ENCODE measurements at places on chromosomes 16 and 17.

DNA sequence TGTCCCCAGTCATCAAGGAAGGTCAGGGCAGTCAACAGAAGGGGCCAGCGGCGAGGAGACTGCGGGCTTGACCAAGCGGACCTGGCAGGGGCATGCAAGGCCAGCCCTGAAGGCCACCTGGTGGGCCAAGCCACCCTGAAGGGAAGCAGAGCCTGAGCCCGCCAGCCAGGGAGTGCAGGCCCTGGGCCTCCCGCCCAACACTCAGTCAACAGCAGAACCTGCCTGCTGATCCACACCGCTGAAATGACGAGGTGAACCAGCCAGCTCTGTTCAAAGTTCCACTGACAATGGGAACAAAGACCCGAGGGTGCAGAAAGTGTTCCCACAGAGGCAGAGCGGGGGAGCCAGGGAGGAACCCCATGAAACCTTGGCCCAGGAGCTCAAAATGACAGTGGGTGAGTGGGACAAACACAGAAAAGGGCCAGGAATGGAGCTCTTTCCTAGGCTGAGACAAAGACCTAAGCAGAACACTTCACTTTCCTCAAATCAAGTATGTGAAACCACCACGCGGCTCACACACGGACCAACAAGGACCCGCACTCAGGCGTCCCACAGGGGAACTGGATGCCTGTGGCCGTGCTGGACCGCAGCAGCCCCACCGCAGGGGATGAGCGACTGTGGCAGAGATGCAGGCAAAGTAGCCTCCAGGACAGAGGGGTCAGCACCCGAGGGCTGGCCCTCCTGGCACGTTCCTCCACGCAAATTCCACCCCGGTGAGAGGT is 12.0 kb downstream of the AXIN1 start:
- no peak for DNase-seq

- no peak for DNase-seq
Observed at GRCh38 chr17:46148247-46148646, 45.0 kb downstream of the KANSL1 start.

GRCh38 chr17:1509290-1509881 is 7.0 kb downstream of the INPP5K start:
- DNase-seq, result no peak

- no peak for DNase-seq
Observed at GRCh38 chr17:7888184-7888920, at the start of gene CHD3. CHD3 (plus strand) TSS chr17:7888789; CDS start chr17:7889001, 212 bp downstream.

DNA sequence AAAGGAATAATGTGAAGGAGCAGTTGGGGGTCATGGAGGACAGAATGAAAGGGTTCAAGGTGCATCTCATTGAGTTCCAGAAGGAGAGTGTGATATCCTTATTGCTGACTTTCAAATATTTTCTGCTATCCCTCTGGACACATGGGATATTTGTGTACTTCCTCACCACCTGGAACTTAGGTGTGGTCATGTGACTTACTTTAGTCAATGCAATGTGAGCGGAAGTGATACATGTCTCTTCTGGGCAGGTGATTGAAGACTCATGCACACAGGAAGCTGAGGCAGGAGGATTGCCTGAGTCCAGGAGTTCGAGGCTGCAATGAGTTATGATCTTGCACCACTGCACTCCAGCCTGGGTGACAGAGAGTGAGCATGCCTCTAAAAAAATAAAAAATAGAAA is 36.7 kb upstream of the TANC2 start:
- DNase-seq, result no peak

GRCh38 chr16:86383488-86384262 is 126.7 kb upstream of the FOXF1 start:
- DNase-seq, result no peak

- DNase-seq, result no peak
Observed at GRCh38 chr17:69335058-69335457, 8.1 kb upstream of the ABCA5 start.

- no peak for DNase-seq
Observed at GRCh38 chr17:17566896-17567513, 24.5 kb downstream of the PEMT start.

GRCh38 chr16:18060351-18060750 is 276.2 kb downstream of the NPIPA8 start:
- DNase-seq, result no peak

DNA sequence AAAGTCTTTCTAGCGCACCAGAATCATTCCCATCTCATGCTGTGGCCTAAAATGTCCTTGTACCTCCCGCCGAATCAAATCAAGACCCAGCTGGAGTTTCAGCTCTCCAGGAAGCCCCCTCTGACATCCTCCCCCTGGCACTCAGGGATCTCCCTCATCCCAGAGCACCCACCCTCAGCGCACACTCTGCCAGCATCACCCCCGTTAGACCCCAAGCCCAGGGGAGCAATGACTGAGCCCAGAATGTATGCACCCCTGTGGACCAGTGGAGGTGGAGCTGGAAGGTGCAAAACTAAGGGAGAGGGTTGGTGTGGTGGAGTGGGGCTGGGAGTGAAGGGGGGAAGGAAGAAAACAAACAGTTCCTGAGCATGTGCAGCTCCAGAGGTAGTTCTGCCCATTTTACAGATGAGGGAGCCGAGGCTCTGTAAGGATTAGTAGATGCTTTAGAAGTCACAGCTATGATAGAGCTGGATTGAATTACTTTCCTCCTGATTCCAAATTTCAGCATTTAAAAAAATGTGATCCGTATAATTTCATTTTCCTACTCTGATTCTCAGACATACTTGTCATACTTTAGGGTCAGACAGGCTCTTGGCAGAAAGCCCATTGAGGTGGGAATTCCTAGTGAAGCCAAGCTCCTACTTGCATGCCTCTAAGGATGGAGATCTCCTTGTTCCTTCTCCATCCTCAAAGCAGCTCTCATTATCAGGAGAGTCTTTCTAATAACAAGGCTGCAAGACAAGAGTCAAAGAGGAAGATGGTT is 242.7 kb downstream of the KATNIP start:
- DNase-seq, result no peak
